ENCODE measurements at places on chromosomes 5 and 9.

DNA sequence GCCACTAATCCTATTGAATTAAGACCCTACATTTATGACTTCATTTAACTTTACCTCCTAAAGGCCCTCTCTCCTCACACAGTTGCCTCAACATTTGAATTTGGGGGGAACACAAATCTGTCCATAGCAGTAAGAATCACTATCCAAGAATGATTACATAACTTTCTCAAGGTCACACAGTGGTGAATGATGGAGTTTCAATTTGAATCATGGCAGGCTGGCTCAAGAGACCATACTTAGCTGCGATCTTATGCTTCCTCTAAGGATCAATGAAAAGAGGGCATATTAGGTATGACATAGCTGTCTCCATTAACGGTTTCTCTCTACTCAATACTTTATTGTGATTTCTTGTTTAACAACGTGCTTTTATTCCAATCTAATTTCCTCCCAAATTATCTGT lies 44.1 kb upstream of the PDE4D start:
- DNase-seq, result no peak

- DNase-seq, result no peak
These were observed 74.8 kb upstream of the TGFBR1 start for GRCh38 chr9:99030092-99030511.

DNA sequence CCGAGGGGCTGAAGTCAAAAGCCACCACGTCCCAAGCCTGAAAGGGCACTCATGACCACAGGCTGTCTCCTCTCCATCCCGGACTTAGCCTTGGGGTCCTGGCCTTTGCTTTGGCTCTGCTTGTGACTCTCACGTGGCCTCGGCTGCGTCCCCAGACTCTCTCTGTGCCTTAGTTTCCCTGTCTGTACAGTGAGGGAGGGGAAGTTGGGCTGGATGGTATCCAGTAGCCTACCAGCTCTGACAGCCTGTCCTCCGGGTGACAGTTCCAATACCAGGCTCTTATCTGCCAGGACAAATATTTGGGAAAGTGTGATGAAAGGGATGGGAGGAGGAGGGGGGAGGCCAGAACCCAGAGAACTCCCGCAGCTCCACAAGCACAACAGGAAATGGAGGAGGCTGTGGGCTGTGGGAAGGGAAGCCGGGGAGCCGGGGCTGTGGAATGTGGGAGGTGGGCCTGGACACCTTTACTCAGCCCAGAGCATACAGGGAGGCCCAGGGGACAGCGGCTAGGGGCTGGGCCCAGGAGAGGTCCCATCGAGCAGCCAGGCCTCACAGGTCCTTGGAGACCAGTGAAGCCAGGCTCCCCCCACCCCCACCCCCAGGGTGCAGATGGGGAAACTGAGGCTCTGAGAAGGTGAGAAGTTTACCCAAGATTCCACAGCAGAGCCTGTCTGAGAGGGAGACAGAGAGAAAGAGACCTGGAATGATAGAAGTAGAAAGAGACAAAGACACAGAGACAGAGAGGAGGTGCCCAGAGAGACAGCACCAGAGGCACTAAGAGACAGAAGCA lies 18.3 kb downstream of the PDGFRB start:
- DNase-seq, result no peak

GRCh38 chr9:124198331-124198730 lies 59.4 kb upstream of the NEK6 start:
- no peak for DNase-seq

DNA sequence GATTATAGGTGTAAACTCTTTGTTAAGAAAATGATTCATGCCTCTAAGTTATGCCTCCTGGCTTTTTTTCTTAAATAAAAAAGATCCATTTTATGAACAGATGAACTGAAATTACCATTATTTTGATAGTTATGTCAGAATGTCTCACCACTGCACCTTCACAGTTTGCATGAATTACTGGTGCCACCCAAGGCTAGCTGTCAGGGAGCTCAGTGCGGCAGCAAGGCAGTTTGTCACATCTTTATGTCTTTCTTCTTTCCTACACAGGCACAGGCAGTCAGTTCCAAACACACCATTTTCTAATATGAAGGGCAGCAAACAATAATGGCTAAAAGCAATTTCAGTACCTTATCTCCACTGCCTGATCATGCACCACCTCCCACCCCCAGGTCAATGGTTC lies 147.7 kb downstream of the SREK1 start:
- DNase-seq, result no peak

- no peak for DNase-seq
These were observed 64.6 kb downstream of the ENC1 start for GRCh38 chr5:74575741-74576538.

Data from NCI-H524 treated with DMSO at 0.1 percent for 48 hours (cell line).